Renal cortical epithelial cell (primary cell): ENCODE measurements at places on chromosomes 4 and X. TPM values are rescaled to one million over a fixed set of nuclear protein-coding genes. Genes with fewer than 3 reads are reported as not detected.

- no peak for DNase-seq
Observed at GRCh38 chrX:41594634-41595033, 94.1 kb upstream of the GPR34 start.

GRCh38 chr4:142551517-142552305 is 294.4 kb downstream of the INPP4B start:
- DNase-seq, result no peak

DNA sequence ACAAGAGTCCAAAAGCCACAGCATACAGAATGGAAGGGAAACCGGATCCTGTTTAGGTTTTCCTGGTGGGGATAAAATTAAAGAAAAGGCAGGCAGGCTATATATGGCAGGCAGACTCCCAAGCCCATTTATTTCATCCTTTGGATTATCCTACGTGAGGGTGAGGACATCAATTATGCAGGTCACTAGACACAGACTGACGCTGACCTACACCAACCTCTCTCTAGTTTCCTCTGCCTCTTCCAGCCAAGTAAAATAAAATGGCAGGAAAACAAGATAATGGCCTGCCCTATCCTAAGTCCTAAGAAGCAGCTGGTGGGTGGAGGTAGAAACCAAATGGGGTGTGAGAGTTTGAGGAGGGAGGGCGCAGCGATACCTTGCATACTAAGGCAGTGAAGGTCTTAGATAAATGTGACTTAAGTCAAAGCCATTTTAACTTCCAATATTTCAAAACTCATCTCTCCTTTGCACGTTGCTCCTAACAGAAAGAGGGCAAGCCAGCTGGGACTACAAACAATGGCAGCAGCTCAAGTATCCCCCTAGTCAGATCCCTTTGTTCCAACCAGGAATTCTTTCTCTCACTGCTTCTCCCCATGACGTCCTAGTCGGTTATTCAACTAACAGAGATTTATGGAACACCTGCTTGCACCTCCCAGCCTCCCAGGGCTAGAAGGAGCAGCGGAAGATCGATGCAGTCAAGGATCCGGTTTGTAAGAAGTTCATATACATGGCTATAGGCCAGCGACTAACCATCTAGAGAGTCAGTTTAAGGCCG is 72.8 kb downstream of the IRF2 start:
- DNase-seq, result no peak

DNA sequence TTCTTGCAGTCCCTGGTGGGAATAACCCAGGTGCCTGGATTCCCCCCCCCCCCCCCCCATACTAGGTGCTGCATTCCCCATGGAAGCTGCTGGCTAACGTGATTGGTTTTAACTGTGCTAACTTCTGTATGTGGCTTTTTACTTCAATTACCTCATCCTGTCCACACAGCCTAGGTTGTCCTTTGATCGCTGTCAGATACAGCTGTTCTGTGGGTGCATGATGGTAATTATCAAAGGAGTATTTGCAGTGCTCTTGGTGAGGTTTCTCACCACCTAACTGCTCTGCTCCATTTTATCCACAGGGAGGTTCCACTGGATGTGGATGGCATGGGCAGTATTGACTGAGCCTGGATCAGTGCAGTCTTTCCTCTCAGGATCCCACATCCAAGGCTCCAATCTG is 93.0 kb downstream of the ZNF518B start:
- DNase-seq, result no peak

DNA sequence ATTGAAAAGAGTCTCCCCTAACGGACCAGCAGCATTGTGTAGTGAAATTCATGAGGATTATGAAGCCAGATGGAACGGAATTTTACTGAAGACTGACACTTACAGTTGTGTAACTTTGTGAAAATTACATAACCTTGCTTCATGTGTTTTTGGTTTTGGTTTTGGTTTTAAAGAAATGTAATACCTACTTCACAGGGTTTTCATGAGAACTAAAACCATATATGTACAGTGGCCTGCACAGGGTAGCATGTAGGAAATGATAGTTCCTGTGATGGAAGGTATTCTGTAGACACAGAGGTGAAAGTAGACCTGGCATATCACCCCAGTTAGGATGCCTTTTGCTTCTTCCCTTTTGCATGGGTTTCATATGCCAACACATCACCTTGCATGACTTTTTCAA is 247.0 kb downstream of the BANK1 start:
- DNase-seq, result no peak

DNA sequence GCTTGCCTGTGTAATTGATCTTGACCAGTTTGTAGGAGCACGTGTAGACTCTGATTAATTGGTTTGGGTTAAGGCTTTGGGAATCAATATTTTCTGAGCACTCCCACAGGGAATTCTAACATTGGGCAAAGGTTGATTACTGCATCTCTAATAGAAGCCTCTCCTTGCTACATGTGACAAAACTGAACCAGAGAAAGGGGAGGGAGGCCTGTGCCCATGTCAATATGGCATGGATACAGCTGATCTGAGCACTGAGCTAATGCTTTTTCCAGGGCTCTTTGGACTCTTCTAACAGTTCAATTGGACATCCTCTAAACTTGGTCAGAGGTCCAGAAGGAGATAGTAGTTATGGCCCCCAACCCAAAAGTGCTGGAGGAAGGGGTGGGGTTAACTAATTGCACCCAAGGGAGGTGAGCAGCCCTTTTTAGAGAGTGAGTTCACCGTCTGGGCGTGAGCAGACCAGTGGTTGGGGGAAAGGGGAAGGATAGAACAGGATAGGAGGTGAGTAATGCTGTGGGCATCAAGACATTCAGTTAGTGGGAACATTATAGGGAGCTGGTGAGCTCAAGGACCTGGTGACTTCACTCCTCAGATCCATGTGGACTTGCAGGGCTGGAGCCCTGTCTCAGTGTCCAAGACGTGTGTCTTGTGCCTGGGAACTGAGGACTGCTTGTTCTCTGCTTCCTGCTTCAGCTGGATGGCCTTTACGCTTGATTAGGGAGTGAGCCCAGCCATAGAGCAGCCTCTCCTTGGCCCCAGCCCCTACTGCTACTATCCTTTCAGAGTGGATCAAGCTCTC is 22.8 kb downstream of the MSN start:
- peak; percentile 92 for DNase-seq

- DNase-seq, result no peak
Observed at GRCh38 chrX:9558615-9559014, 93.8 kb downstream of the TBL1X start.

- DNase-seq, result peak; percentile 19
Observed at GRCh38 chr4:154314248-154314647, 177.4 kb downstream of the DCHS2 start.

GRCh38 chr4:103904123-103904522 is 184.3 kb upstream of the TACR3 start:
- DNase-seq, result no peak

DNA sequence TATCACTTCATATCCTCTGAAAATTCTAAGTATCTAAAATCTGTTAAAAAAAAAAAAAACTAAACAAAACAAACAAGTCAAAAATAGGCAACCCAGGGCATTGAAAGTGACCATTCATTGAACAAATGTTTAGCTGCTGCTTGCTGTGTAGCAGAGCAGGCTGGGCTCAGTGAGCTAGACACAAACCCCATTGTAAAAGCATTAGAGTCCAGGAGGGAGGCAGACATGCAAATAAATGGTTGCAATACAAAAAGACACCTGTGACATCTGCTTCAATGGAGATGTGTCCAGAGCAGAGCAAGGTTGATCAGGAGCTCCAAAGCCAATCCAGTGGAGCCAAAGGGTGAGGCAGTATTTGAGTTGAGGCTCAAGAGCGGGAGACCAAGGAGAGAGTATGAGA is 267.3 kb upstream of the GATB start:
- no peak for DNase-seq

BRS3 gene
- total RNA-seq, result 0.05 TPM in 1 of 2 replicates, not detected in the other

AMER1 gene
- total RNA-seq, result 1.2 and 4.4 TPM in 2 replicates

VEGFD gene
- 0.05 TPM in 1 of 2 replicates, not detected in the other for total RNA-seq

HGFAC gene
- total RNA-seq, result 0.25 and 0.35 TPM in 2 replicates
